Astrocyte (in vitro differentiated cells and primary cell): ENCODE measurements at places on chromosomes 1 and 21. TPM values are rescaled to one million over a fixed set of nuclear protein-coding genes. Genes with fewer than 3 reads are reported as not detected.

DNA sequence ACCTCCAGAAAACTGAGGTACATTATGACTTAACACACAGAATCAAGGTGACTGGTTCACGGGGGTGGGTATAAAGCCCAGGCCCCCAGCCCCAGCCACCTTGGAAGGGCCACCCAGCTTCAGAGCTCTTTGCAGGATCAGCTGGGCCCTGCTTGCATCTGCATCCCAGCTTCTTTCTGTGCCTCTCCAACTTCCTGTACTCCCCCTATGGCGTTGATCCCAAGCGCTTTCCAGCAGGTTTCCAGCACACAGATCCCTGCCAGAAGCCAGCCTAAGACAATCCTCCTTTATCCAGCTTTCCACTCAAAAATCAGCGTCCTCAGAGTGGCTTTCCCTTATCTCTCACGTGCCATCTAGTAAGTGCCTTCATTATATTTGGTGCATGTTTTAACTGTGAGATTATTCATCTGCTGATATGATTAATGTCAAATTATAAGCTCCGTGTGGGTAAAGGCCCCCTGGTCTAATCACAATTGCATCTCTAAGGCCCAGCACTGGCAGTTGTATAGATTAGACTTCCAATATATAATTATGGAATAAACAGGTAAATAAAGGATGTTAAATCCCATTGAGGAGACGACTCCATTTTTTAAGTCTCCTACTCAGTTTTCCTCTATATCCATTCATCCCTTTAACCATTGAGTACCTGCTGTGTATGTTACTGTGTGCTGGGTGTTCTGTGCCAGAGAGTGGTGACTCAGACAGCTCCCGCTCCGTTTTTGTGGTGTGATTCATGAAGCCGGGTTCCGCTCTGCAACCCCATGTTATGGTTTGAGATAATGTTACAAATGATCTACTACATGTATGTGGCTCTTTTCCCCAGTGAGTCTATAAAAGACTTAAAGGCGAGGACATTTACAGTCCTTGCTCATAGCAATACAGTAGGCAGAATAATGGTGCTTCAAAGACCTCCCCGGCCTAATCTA lies 387.6 kb downstream of the PCP4 start:
- DNase-seq, result peak; percentile 84
- no peak overlapping the region for H3K4me3 ChIP-seq
- H3K27ac ChIP-seq, result no peak overlapping the region
- no peaks in the 10 kb centered on the region for H3K27me3 ChIP-seq
- H3K36me3 ChIP-seq, result no peaks in the 10 kb centered on the region

GRCh38 chr21:42586406-42586805 lies 67.0 kb upstream of the PDE9A start:
- H3K36me3 ChIP-seq, result no peaks in the 10 kb centered on the region
- DNase-seq, result no peak
- H3K4me3 ChIP-seq, result no peak overlapping the region
- no peaks in the 10 kb centered on the region for H3K27me3 ChIP-seq

- H3K4me3 ChIP-seq, result no peak overlapping the region
- no peak overlapping the region for H3K27ac ChIP-seq
- no peaks in the 10 kb centered on the region for H3K36me3 ChIP-seq
- DNase-seq, result no peak
Observed at GRCh38 chr1:107821340-107821739, 143.6 kb downstream of the VAV3 start.

DNA sequence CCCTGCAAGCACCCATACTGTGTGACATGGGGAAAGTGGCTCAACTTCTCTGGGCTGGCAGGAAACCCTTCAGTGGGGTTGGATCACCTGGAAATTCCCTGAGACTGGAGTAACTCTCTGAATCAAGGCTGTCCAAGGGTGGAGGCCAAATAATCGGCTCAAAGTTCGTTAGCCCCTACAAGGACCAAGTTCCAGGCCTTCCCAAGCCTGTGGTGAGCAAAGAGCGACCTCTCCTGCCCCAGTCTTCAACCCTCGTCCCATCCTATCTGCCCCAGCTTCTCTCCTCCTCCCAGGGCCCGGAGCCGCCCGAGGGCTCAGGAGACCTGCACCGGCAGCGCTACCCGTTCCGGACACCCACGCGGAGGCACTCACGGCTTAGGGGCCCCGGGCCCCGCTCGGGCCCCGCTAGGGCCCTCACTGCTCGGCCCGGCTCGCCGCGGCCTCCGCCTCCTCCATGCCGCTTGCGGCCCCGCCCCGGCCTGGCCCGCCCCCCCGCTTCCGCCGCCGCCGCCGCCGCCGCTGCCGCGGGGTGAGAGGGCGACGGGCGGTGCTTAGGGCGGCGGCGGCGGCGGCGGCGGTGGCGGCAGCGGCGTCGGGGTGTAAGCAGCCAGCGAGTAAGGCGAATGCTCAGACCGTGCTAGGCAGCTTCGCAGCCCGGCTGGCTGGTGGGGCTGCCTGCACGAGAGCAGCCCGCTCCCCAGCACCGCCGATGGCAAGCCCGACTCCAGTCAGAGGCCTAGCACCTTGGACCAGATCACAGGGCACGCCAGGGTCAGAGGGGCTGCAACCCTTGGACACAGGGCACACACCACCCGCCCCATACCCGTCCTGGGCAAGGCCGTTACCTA lies at the start of gene POMGNT1:
TSS of gene POMGNT1 (minus strand) at position 471 of the 848 bp plus-strand sequence. CDS start 613 bp downstream, outside the sequence.
- H3K36me3 ChIP-seq, result no peaks in the 10 kb centered on the region
- no peak for DNase-seq
- H3K27ac ChIP-seq, result peak within 1 kb of the TSS; percentile 32
- no peaks in the 10 kb centered on the region for H3K27me3 ChIP-seq

DNA sequence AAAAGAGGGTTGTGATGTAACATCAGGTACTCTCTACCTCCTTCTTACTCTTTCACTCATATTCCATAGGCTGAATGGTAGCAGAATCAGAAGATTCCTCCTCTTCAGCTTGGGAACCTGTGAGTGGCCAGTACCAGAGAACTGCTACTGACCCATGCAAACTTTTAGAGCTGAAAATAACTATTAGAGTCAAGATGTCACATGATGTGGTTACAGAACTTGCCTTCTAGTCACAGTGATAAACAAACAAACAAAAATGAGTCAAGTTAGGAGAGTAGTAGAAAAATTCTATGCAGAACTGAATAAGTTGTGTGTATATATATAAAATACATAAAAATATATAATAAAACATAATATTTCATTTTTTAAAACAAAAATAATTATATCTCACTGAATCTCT lies 47.6 kb upstream of the RGS1 start:
- peaks cover 28% of the 10 kb centered on the region for H3K4me1 ChIP-seq
- no peak overlapping the region for H3K27ac ChIP-seq
- DNase-seq, result no peak
- no peaks in the 10 kb centered on the region for H3K36me3 ChIP-seq
- H3K27me3 ChIP-seq, result no peaks in the 10 kb centered on the region

DNA sequence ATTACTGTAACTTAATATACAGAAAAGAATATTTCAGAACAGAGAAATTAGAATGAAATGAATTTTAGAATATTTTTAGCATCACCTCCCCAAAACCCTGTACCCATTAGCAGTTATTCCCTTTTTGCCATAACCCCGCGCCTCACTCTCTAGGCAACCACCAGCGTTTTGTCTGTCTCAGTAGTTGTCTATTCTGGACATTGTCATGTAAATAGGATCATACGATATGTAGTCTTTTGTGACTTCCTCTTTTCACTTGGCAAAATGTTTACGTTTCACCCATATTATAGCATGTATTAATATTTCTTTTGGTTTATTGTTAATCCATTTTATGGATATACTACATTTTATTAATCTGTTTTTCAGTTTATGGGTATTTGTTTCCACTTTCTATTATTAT lies 24.9 kb downstream of the SOAT1 start:
- H3K27ac ChIP-seq, result no peak overlapping the region
- H3K27me3 ChIP-seq, result no peaks in the 10 kb centered on the region
- no peak for DNase-seq
- peaks cover 3% of the 10 kb centered on the region for H3K36me3 ChIP-seq

DNA sequence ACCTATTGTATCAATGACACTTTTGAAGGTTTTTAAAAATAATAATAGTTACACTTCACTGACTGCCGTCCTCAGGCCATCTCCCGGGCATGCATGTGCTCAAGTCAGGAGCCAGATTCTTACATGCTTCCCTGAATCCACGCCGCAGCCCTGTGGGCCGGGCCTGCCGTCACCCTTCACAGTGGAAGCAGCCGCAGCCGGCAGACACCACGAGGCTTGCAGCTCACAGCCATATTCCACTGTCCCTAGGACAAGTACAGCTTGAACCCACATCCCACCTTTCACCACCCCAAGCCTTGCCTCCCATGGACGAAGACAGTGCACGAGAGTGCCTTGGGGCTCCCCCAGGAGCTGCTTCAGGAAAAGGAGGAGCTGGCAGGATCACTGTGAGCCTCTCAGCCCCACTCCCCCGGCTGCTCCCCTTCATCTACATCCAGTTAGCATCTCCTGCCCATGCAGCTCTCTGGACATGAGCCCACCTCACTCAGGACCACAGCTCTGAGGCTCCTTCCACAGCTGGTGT lies 77.2 kb downstream of the POFUT2 start:
- H3K27ac ChIP-seq, result no peak overlapping the region
- H3K4me1 ChIP-seq, result peaks cover 7% of the 10 kb centered on the region
- H3K36me3 ChIP-seq, result no peaks in the 10 kb centered on the region
- DNase-seq, result no peak

DNA sequence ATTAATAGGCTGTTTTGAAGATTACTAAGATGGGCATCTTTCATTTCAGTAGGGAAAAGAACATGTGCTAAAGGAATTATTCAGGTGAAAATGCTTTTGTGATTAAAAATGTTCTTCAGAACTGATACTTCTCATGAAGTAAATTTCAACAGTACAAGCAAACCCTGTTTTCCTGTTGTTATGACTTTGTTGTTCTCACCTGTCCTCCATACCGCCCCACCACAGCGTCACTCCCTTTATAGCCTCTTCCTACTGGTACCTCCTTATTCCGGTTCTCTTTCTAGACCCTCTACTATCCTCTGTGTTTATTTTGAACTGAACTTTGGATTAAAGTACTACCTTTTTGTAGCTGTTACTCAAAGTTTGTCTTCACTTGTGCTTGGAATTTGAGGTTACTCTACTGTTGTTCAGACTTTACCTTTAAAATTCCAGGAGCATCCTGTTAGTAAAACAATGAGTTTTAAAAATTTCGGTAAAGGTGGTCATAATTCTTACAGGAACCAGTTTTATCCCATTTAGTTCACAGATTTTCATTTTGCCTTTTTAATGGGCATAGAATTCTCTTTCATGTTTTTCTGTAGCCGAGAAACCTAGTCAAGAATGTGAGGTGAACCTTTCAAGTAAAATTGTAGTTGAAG lies 10.9 kb downstream of the CNST start:
- H3K27ac ChIP-seq, result no peak overlapping the region
- no peak for DNase-seq
- no peaks in the 10 kb centered on the region for H3K36me3 ChIP-seq
- peaks cover 4% of the 10 kb centered on the region for H3K4me1 ChIP-seq
- H3K4me3 ChIP-seq, result no peak overlapping the region
- no peaks in the 10 kb centered on the region for H3K27me3 ChIP-seq

OR2L5 gene
- total RNA-seq, result not detected in 2 replicates

CD247 gene
- not detected in 2 replicates for total RNA-seq

ABCA4 gene
- 0.14 and 0.20 TPM in 2 replicates for total RNA-seq

KCNK1 gene
- 5.7 and 6.0 TPM in 2 replicates for total RNA-seq
